DMS153 (cell line): ENCODE measurements at places on chromosomes 6 and 20.

DNA sequence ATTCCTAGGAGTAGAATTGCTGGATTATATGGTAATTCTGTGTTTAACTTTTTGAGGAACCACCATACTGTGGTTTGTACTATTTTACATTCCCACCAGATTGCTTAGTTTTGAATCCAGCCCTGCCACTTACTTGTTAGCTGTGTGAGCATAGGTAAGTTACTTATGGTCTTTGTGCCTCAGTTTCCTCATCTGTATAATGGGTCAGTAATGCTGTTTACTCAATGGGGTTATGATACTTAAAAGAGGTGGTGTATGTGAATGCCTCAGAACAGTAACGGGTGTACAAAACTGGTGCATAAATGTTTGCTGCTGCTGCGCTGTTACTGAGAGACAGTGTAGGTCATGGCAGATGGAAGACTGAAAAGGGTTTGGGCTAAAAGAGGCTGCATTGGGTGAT lies 239.3 kb downstream of the NRN1 start:
- DNase-seq: no peak

GRCh38 chr20:62215020-62215990 lies 4.8 kb downstream of the HRH3 start:
- DNase-seq: no peak

DNA sequence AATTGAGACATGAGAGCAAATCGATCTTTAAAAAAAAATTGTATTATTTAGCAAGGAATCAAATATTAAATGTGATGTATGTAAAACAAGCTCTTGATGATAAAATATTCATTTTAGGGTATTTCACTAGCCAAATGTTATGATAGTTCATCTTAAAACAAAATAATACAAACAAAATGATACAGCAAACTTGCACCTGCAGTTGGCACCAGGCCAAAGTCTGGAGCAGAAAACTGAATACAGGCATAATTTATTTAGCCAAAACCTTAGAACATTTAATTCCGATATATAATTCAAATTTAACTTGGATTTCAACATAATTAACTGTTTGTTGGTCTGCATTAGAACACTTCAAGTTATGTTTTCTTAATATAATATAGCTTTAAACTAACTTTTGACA lies 60.9 kb downstream of the EPHA7 start:
- DNase-seq: no peak

DNA sequence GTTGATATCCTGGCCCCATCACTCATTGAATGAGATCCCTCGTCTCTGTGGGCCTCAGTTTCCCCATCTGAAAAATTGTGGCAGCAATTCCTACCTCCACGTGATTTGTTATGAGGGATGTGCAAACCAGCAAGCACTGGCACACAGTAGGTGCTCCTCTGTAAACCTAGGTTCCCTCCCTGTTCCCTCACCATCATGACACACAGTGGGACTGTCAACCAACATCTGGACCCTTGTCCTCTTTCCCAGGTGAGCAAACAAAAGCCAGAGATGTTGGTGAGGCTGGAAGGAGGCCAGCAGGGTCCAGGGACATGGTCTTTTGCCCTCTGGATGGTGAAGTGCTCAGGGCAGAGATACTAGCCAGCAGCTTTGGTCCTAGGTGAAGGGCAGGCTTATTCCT lies 26.1 kb downstream of the RSPO4 start:
- no peak for DNase-seq

DNA sequence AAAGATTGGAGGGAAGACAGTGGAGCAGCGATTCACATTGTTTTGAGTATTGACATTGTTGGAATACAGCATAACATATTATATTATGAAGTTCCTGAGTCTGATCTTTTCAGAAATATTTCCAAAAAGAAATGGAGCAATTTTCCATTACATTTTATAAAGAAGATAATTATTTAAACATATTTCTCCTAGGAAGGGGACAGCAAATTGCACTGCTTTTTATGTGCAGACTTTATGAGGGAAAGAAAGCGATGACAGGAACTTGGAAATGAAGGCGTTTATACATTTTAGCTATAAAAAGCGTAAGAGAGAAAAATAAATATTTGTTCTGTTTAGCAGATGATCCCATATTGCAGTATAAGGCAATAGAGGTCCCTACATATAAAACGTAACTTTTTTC lies 117.0 kb upstream of the EDN1 start:
- DNase-seq: no peak

- DNase-seq: no peak
These were observed 464.9 kb downstream of the LMBRD1 start for GRCh38 chr6:69331886-69332285.

DNA sequence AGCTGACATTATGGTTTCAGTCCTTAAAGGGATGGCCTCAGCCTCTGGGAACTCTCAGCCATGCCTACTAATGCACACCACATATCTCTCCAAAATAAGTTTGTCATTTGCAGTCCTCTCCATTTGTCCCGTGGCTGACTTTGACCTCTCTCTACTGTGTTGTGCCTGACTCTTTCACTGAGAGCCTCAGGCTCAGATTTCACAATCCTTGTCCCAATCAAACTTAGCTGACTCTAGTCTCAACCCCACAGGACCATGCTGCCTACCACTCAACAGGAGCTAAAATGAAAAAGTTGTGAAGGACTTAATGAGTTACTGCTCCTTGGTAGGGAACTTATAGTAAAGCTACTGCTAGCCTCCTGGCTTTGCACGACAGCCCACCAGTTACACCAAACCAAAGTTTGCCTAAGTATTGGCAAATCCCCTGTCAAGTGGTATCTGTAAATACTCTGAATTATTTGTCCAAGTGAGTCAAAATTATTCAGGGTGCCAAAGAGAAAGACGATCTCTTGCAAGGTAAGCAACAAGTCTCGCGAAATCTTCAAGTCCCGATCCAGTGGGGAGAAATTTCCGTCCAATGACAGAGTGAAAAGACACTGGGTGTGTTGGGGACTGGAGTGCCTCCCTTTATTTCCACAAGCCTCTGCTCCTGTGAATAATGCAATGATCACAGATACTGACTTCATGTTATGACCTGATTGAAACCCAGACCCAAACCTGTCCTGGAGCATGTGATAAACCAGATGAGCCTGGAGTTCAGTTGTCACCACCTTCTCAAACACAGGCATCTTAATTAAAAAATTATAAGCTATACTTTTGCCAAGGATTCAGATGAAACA lies 124.4 kb upstream of the FOXQ1 start:
- DNase-seq: no peak

- DNase-seq: no peak
These were observed 30.2 kb upstream of the SGK1 start for GRCh38 chr6:134347885-134348805.

GRCh38 chr20:55741801-55742200 lies 263.5 kb downstream of the CBLN4 start:
- no peak for DNase-seq

GRCh38 chr6:6927521-6928361 lies 180.0 kb upstream of the RREB1 start:
- no peak for DNase-seq

GRCh38 chr6:25899123-25899522 lies 25.1 kb upstream of the SLC17A3 start:
- no peak for DNase-seq

GRCh38 chr6:83047065-83047754 lies 18.4 kb downstream of the UBE3D start:
- peak; percentile 55 for DNase-seq

- no peak for DNase-seq
These were observed 405.8 kb upstream of the FKBP1C start for GRCh38 chr6:62805431-62805830.

DNA sequence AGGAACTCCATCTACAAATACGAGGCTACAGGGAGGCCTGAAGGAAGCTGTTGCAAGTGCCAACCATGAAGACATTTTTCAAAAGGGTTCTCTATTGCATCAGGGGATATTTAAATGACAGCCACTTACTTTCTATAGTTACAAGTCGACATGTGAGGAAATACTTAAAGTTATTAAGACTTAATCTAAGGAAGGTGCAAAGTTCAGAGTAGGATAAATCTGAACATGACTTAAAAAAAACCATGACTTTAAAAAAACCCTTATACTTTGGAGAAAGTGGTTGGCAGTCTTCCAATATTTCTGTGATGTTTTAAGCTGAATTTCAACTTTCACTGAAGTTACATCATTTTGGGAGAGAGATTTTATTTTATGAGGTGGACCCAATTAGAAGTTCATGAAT lies 56.3 kb upstream of the EMILIN3 start:
- DNase-seq: no peak

DNA sequence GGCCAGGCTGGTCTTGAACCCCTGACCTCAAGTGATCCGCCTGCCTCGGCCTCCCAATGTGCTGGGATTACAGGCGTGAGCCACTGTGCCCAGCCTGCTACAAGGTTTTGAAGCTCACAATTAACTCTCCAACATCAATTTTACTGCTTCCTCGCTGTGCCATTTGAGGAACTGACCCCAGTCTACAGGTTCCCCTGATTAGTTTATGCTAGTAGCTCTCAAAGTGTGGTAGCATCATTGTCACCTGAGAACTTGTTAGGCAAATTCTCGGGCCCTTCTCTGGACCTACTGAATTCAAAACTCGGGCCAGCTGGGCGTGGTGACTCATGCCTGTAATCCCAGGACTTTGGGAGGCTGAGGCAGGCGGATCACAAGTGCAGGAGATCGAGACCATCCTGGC lies 49.4 kb downstream of the MCUR1 start:
- no peak for DNase-seq

GRCh38 chr6:155223646-155224451 lies 40.0 kb upstream of the CLDN20 start:
- no peak for DNase-seq

- DNase-seq: no peak
These were observed 85.4 kb downstream of the SOX4 start for GRCh38 chr6:21678990-21679389.

DNA sequence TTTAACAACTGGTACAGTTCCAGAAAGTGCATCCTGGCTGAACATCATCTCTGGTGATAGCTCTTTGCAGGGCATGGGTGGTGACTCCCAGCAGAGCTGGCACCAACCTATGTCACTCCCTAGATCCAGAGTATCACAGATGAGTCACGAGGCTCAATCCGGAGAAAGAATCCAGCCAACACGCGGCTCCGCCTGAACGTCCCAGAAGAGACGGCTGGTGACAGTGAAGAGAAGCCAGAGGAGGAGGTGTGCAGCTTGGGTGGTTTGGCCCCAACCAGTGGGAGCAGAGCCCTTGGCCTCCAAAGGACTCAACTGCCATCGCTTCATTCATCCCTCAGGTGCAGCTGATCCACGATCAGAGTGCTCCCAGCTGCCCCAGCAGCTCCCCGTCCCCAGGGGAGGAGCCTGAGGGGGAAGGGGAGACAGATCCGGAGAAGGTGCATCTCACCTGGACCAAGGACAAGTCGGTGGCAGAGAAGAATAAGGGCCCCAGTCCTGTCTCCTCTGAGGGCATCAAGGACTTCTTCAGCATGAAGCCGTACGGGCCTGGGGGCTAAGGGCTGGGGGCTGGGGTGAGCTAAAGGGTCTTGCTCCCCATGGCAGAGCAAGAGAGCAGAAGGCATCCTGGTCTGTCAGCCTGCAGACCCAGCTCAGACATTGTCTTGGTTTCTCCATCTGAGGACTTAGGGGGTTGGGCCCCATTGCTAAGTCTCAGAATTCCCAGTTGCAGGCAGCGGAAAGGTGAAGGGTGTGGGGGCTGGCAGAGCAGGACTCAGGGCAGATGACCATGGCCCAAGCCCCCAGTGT lies 27.2 kb downstream of the SLC12A5 start:
- no peak for DNase-seq

DNA sequence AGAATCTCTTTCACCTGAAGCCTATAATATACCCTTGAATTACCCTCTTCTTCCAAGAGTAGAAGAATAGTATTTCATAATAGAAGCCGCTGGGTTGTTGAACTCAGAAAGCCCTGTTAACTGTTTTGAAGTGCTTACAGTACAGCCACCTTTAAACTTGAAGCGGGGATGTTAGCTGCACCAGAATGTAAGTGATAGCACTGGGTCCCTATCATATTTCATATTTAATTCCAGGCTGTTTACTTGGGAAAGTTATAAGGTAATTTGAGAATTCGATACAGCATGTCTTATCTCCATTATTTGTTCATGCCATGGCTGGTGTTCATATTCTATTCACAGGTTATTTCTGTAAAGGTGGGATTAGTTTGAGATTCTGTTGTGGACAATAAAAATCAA lies 63.5 kb upstream of the VSTM2L start:
- DNase-seq: no peak

DNA sequence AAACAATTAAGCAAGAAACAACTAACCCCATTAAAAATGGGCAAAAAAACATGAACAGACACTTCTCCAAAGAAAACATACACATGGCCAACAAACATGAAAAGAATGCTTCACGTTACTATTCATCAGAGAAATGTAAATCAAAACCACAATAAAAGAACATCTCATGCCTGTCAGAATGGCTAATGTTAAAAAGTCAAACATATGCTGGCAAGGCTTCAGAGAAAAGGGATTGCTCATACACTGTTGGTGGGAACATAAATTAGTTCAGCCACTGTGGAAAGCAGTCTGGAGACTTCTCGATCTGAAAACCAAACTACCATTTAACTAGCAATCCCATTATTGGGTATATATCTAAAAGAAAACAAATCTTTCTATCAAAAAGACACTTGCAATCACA lies 217.5 kb downstream of the TINAG start:
- no peak for DNase-seq

DNA sequence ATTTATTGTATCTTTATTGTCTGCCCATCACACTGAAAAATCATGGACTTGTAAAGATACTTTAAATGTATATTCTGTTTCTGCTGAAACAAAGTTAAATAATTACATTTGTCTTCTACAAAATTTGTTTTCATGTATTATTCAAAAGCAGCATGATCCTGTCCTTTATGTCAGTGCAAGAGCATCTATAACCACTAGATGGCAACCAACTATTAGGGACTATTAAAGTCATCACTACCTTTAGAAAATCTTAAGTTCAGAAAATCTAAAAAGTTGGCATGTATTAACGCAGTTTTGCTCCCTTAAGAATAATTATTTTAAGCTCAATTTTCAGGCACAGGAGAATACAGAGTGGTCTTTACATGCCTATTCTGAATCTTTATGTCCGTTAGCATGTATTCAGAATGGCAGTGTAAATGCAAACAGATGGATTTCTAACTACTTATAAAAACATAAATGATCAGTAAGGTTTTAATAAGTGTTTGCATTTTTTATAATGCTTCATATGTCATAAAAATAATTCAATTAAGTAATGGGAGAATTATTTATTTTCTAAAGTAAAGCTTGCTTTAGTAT lies 17.8 kb downstream of the TMEM30A start:
- DNase-seq: peak; percentile 34

- DNase-seq: no peak
These were observed 73.9 kb upstream of the DUSP22 start for GRCh38 chr6:218153-219018.

DNA sequence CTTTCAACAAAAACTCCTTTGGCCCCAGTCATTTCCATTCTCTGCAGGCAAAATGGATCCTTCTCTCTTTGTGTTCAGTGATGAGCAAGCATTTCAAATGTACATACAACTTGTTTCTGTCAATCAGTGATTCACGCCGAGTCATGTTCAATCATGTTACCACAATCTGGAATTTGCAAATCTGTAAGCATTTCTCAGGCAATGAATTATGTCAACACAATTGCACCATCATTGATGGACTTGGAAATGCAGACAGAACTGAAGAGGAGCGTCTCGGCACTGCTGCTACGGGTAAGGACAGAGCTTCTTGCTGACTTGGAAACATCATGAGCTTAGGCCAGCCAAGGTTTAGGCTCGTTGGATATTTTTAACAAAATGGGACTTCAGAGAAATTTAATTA lies 132.8 kb upstream of the AGPAT4 start:
- DNase-seq: no peak
